ENCODE measurements at places on chromosomes 13 and 19.
A peak's percentile ranks its signal among the peaks of the same experiment; 100 is the strongest.

- no peak for DNase-seq
These were observed 70.6 kb upstream of the SERP2 start for GRCh38 chr13:44302940-44303575.

GRCh38 chr19:29908963-29909944 is 32.8 kb upstream of the URI1 start:
- no peak for DNase-seq

- DNase-seq = no peak
These were observed 4.1 kb downstream of the TIMM13 start for GRCh38 chr19:2423071-2423914.

DNA sequence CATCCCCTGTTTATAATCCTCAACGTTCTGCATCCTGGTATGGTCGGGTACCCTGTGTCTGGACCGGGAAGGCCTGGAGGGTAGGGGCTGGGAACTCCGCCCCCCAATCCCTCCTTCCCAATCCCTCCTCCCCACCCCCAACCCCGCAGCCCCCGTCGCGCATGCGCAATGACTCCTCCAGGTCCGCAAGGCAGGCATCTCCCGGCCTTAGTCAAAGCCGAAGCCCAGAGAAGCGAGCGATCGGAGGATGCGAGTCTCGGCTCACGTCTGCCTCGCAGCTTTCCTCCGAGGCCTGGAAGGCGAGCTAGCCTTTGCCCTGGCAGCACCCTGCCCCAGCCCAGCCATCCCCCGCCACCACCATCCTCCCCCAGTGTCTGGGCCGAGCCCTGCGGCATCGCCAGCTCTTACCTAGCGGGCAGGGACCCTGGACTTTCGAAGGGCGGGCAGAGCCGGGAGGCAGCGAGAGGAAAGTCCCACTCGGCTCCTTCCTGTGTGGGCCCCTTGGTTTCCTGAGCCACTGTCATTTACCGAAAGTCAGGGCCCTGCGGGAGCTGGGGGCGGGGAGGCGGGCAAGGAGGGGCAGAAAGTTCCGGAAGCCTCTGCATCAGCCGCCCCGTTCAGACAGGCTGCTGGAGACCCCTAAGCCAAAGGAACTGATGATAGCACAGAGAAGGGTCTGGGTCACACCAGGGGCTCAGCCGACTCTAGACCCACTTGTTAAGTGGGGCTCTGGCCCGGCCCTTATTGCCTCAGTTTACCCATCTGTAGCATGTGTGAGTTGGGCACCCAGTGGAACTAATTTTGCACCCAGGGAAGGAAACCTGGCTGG is at the start of gene JAK3:
Gene JAK3 (minus strand): TSS at position 445 of the 829 bp plus-strand sequence. CDS start 3,565 bp downstream, outside the sequence.
- DNase-seq = peak; percentile 73

DNA sequence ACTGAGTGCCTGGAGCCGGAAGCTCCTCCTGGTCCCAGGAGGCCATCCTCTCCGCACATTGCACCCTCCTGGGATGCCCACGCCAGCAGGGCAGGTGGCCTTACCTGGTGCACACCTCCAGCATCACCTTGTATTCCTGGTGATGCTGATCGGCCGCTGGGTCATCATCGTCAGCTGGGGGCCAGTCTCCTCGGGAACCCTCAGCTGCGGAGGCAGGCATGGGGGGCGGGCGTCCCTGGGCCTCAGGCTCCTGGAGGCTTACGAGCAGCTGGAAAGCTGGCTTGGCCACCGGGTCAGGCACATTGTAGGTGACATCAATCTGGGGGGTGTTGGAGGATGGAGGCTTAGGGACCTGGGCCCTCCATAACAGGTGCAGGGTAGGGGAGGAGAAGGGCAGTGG is 13.7 kb downstream of the F2RL3 start:
- DNase-seq = no peak

DNA sequence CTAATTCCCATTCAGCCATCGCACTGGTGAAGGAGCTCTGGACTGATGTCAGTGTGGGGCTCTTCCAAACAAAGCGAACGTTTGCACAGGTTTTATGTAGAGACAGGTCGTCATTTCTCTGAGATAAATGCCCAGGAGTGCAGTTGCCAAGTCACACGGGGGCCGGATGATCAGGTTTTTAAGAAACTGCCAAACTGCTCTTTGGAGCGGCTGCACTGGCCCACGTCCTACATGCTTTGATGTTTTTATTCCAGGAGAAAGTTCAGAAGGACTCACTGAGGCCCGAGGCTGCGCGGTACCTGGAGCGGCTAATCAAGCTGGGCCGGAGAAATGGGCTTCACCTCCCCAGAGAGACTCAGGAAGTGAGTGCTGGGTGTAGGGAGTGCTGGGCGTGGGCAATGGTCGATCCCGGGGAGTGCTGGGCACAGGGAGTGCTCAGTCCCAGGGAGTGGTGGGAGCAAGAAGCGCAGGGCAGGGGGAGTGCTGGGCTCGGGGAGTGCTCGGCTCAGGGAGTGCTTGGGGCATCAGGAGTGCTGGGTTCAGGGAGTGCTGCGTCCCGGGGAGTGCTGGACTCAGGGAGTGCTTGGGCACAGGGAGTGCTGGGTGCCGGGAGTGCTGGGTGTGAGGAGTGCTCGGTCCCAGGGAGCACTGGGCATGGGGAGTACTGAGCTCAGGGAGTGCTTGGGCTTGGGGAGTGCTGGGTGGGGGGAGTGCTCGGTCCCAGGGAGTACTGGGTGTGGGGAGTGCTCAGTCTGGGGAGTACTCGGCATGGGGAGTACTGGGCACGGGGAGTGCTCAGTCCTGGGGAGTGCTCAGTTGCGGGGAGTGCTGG is 10.7 kb downstream of the THOP1 start:
- DNase-seq = no peak

DNA sequence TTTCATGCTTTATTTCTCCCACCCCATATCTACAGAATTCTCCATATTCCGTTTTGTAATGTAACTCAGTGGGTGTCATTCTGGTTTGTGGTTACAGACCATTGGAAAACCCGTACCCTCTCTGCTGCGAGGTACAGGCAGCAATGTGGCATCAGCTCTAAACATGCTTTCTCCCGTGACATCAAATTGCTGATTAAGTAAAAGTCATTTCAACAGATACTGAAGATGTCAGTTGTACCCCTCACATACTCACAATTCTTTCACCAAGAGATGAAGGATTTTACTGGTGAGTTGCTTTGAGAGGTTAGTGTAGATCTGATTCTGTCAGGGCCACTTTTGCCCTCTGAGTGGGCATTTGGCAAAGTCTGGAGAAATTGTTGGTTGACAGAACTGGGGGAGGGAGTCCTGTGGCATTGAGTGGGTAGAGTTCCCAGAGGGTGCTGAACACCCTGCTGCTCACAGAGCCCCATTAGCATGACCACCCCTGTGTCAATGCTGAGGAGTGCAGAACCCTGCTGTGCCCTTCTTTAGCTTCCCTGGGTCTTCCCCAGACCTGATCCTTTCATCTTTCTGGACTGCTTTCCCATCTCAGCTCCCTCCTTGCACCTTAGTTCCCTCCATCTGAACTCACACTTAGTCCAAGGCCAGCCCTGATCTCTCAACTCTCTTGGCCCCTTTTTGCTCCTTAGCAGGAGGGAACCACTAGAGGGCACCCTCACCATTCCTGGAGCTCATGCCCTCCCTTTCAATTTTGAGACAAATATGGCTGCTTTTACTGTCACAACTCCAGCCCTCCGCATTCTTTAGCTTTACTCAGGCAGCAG is 39.9 kb upstream of the CEACAM8 start:
- DNase-seq = no peak

- no peak for DNase-seq
These were observed 178.4 kb downstream of the KDM4B start for GRCh38 chr19:5147074-5147977.

- no peak for DNase-seq
These were observed 747.3 kb downstream of the PCDH9 start for GRCh38 chr13:66482836-66483235.

DNA sequence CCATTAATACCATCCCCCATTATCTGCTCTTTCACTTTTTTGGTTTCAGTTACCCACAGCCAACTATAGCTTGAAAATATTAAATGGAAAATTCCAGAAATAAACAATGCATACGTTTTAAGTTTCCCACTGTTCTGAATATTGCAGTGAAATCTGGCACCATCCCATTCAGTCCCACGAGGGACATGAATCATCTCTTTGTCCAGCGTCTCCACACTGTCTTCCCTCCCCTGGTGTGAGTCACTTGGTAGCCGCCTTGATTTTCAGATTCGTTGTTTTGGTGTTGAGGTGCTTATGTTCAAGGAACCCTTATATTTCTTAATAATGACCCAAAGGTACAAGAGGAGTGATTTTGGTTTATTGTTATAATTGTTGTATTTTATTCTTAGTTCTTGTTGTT is 246.1 kb downstream of the DCT start:
- no peak for DNase-seq

- no peak for DNase-seq
These were observed 84.6 kb downstream of the FRY start for GRCh38 chr13:32116210-32116609.

All from stimulated activated CD8-positive, alpha-beta memory T cell treated with anti-CD3 and anti-CD28 coated beads, Interleukin-2, amount 100 ng/mL, for 1 hour (primary cell).